WTC11 (cell line): ENCODE measurements at places on chromosomes 6 and 20. TPM values are rescaled to one million over a fixed set of nuclear protein-coding genes. Genes with fewer than 3 reads are reported as not detected.

DNA sequence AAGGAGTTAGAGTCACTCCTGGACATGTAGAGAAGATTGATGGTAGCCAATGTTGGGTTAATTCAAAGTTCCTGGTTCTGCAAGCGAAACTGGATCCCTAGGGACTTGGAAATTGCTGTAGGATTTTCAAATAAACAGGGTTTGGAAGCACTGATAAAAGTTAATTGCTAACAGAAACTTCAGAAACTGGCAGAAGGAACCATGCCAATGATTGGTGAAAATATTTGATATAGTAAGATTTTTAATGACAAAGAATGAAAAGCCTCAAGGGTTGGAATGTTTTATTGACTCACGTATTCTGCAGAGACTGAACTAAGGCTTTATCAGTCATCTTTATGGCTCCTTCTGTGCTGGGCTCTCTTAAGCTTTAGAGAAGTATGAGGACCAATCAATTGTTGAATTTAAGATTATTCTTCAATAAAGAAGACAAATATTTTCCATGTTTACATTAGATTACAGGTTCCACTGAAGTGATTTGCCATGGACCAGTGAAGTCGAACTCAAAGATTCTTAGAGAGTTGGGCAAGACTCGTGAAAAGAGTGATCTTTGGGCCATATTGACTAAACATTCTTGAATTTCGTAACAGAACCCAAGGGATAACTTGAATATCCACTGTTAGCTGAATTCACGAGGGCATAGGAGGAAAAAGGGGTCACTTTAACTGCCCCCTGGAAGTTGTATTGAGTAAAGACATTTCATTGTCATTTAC lies 371.4 kb downstream of the HDGFL1 start:
- H3K4me1 ChIP-seq = no peaks in the 10 kb centered on the region
- no peak for DNase-seq
- no peak overlapping the region for H3K27ac ChIP-seq
- H3K36me3 ChIP-seq = no peaks in the 10 kb centered on the region
- no peak overlapping the region for H3K4me3 ChIP-seq

- DNase-seq = no peak
- H3K36me3 ChIP-seq = peaks cover 24% of the 10 kb centered on the region
- peak overlapping the region; percentile 36 for H3K4me3 ChIP-seq
- H3K27me3 ChIP-seq = peaks cover 37% of the 10 kb centered on the region
- peak overlapping the region; percentile 93 for H3K27ac ChIP-seq
These were observed 33.8 kb upstream of the ECI2 start for GRCh38 chr6:4169028-4169789.

GRCh38 chr20:23200914-23201313 lies 114.8 kb upstream of the CD93 start:
- H3K27ac ChIP-seq = no peak overlapping the region
- no peak overlapping the region for H3K4me3 ChIP-seq
- peaks cover 4% of the 10 kb centered on the region; the same call in 1 of the 2 replicates for H3K36me3 ChIP-seq

DNA sequence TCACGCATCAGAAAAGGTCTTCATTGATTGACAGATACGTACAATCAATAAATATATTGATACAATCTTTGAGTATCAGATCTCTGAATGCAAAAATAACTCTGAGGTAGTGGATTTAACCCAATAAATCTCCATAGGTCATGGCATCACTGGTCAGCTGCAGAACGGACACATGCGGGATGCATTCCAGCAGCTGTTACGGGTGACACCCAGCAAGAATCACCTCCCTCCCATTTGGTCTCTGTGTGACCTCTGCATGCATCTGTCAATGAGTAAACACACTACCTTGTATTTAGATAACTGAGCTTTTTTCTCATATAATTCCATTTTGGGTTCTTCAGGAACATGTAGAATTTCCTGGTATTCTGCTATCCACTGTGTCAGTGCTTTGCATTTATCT lies 285.4 kb downstream of the SYNE1 start:
- H3K36me3 ChIP-seq = no peaks in the 10 kb centered on the region
- no peaks in the 10 kb centered on the region for H3K4me1 ChIP-seq
- no peak for DNase-seq
- no peaks in the 10 kb centered on the region for H3K27me3 ChIP-seq

DNA sequence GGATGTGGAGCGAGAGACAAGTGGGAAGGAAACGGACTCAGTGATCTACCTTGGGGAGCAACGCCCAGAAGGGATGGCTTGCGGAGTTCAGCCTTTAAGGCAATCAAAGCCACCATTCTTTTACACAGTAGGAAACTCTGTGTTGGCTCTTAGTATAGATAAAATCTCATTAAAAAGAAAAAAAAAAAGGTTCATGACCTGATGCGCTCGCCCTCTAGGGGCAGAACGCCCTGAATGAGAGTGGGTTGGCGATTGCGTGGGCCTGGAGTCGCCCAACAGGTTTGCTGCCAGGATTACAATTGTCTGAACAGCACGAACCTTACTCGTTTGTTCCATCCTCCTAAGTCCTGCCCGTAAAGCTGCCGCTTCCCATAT lies 1.2 kb downstream of the TPD52L1 start:
- peak overlapping the region; percentile 83 for H3K4me3 ChIP-seq
- H3K27ac ChIP-seq = no peak overlapping the region
- no peaks in the 10 kb centered on the region; the same call in 1 of the 2 replicates for H3K36me3 ChIP-seq
- peak; percentile 42 for DNase-seq

DNA sequence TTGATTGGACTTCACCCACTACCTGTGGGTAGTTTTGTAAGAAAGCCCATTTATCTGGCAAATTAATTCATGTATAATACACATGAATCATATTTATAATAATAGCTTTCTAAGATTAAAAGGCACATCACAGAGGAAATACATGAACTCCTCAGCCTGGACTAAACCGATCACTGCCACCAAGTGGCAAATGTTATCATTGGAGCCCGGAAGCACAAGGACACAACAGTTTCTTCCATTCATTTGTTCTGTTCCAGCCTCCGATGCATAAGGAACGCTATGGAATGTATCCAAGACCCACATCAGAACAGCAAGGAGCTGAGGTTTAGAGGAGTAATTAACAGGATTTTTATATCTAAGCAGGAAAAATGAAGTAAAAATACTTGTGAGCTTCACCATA lies 13.9 kb upstream of the IPCEF1 start:
- H3K27me3 ChIP-seq = no peaks in the 10 kb centered on the region
- H3K27ac ChIP-seq = no peak overlapping the region
- H3K4me3 ChIP-seq = no peak overlapping the region
- no peak for DNase-seq

DNA sequence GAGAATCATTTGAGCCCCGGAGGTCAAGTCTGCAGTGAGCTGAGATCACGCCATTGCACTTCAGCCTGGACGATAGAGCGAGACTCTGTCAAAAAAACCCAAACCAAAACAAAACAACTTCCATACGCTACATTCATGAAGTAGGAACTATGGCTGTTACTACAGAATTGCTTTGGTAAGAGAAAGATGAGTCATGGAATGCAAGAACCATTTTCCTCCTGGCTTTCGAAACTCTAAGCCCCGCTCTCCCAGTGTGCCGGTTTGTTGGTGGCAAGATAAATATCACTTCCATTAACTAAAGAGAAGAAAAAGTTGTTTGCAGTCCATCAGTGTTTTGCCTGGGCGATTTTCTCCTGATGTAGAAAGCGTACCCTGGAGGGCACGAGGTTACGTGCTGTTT lies 61.3 kb downstream of the ZDHHC14 start:
- H3K4me1 ChIP-seq = peaks cover 12% of the 10 kb centered on the region
- no peak overlapping the region for H3K27ac ChIP-seq
- no peaks in the 10 kb centered on the region for H3K27me3 ChIP-seq
- H3K36me3 ChIP-seq = no peaks in the 10 kb centered on the region; the same call in 1 of the 2 replicates

- DNase-seq = no peak
- H3K4me1 ChIP-seq = no peaks in the 10 kb centered on the region; the same call in 1 of the 2 replicates
- H3K36me3 ChIP-seq = no peaks in the 10 kb centered on the region
- H3K4me3 ChIP-seq = no peak overlapping the region
- H3K27me3 ChIP-seq = 0 out of 2 replicates have a peak, but pooled peaks cover 3% of the 10 kb centered on the region
- H3K27ac ChIP-seq = no peak overlapping the region
These were observed 315.1 kb upstream of the PRND start for GRCh38 chr20:4406627-4407026.

- no peaks in the 10 kb centered on the region for H3K4me1 ChIP-seq
- H3K27me3 ChIP-seq = peaks cover 5% of the 10 kb centered on the region
- peaks cover 24% of the 10 kb centered on the region for H3K36me3 ChIP-seq
These were observed 58.7 kb upstream of the RIN2 start for GRCh38 chr20:19699180-19699971.

DNA sequence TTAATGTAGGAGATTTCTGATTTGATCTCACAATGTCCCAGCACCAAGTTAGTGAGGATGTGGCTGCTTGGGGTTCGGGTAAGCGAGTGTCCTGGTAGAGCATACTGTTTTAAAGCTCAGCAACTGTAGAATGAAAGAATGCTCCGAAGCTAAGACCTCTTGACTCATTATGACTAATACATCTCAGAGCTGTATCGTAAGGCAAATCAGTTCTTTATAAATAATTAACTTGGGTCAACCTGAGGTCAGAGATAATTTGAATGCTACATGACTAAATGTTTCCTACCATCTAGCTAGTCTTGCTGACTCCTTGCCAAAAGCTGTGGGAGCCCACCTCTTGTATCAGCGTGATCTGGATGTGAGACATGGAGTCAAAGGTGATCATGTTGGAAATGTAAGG lies 128.8 kb upstream of the PDE7B start:
- no peak overlapping the region for H3K27ac ChIP-seq
- H3K27me3 ChIP-seq = peaks cover 3% of the 10 kb centered on the region; the same call in 1 of the 2 replicates
- no peak overlapping the region for H3K4me3 ChIP-seq
- no peaks in the 10 kb centered on the region for H3K4me1 ChIP-seq

- H3K4me1 ChIP-seq = no peaks in the 10 kb centered on the region
- no peaks in the 10 kb centered on the region for H3K27me3 ChIP-seq
- H3K27ac ChIP-seq = no peak overlapping the region
- no peaks in the 10 kb centered on the region for H3K36me3 ChIP-seq
- DNase-seq = no peak
- H3K4me3 ChIP-seq = no peak overlapping the region
These were observed 94.8 kb upstream of the SSTR4 start for GRCh38 chr20:22940350-22940749.

GRCh38 chr20:46359233-46359751 lies 47.1 kb downstream of the ELMO2 start:
- no peak for DNase-seq
- H3K4me3 ChIP-seq = no peak overlapping the region
- H3K27ac ChIP-seq = no peak overlapping the region
- no peaks in the 10 kb centered on the region for H3K27me3 ChIP-seq
- peaks cover 5% of the 10 kb centered on the region for H3K36me3 ChIP-seq

SEL1L2 gene
- 0.37 TPM in 1 of 3 replicates, not detected in the others for total RNA-seq

DUSP15 gene
- 1.7 to 2.4 TPM (median 2.0 TPM) in 3 replicates for total RNA-seq

DSTN gene
- 145 to 153 TPM (median 149 TPM) in 3 replicates for total RNA-seq
